ENCODE measurements at places on chromosomes 16 and 17. TPM values are rescaled to one million over a fixed set of nuclear protein-coding genes. Genes with fewer than 3 reads are reported as not detected.

ZNF624 gene
- 6.2 TPM for total RNA-seq

GRCh38 chr16:10308305-10309193, 77.3 kb upstream of the ATF7IP2 start:
- DNase-seq = no peak

ITGA2B gene
- not detected for total RNA-seq

DNA sequence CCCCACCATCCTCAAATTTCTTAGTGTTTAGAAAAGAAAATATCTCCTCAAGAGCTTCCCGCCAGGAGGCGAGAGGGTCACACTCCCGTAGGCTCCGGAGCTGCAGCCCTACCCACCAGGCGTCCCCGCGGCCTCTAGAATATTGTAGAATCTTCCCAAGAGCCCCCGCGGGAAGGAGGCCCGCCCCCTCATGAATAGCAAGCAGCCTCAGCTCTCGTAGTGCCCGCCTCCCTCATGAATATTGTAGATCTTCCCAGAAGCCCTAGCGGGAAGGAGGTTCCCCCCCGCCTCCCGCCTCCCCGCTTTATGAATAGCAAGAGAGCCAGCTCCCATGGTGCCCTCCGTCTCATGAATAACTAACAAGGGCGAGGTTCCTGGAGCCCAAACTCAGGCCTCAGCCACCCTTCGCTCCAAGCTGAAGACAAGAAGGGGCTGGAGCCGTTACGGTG, at the start of gene FBXO47:
TSS of gene FBXO47 (minus strand) at position 114 of the 449 bp plus-strand sequence. CDS start 4,378 bp downstream, outside the sequence.
- DNase-seq = peak; percentile 83

DNA sequence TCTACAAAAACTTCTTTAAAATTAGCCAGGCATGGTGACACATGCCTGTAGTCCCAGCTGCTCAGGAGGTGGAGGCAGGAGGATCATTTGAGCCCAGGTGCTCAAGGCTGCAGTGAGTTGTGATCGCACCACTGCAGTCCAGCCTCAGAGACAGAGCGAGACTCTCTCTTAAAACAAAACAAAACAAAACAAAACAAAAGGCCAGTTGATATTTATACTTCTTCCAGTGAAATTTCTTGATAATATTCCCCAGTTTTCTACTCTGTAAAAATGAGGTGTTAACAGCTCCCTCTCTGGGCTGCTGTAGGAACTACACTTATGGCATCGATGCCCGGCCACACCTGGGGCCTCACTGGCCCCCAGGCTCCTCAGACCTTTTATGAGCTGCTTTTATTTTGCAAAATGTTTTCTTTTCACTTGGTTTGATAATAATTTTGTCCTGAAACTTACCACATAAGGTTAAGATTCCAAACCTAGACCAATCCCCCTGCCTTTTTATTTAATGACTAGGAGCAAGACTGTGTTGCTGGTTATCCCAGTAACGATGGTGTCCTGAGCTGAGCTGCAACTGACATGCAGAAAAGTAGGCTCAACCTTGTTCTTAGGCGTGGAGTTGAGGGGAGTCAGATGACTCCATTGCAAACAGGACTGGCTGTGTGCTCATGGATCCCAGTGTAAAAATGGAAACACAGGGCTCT, 17.6 kb downstream of the MAPK8IP3 start:
- DNase-seq = peak; percentile 53

ZNF205 gene
- 14.7 TPM for total RNA-seq

KRT222 gene
- not detected for total RNA-seq

DNA sequence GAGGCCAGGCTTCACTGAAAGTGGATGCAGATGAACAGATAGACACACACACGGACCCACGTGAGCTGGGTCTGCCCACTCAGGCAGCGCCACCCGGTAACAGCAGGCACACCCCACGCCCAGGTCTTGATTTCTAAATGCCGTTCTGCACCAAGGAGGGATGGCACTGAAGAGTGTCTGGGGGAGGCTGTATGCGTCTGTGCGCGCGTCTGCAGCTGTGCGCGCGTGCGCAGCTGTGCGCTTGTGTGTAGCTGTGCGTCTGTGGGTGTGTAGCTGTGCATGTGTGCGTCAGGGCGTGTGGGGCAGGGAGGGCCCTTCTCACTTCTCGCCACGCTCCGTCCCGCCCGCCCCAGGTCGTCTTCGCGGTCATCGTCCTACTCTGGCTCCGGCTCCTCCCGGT, 15.5 kb upstream of the IL17C start:
- DNase-seq = no peak

DNA sequence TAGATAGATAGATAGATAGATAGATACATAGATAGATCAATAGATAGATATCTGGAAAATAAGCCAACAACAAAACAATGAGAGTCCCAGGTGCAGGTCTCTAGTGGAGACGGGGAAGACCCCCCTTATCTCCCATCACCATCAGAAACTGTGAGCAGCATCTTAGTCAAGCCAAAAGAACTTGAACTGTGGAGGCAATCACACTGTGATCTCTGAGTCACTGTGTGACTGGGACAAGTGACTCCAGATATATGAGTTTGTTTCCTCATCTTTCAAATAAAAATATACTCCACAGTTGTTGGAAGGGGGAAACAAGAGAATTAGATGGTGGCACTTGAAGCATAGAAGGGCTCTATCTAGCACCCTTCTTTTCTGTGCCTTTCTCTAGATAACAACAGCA, 42.1 kb downstream of the NOG start:
- DNase-seq = no peak

Measured in fibroblast of the aortic adventitia (primary cell).